ENCODE measurements at places on chromosomes 16 and 17.

DNA sequence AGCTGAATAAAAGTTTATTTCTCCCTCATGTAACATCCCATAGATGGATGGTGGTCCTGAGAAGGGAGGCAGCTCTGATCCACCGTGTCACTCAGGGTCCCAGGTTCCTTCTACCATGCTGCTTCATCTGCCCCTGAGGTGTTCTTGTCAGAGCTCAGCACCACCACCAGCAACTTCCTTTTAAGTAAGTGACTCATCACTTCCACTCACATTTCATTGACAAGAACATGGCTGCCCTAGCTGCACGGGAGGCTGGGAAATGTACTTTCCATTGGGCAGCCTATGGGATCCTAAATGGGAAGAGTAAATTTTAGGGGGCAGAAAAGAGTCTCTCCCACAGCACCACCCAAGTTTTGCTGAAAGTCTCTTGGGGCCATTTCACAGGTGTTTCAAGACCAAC lies 134.7 kb downstream of the USP31 start:
- DNase-seq: no peak

DNA sequence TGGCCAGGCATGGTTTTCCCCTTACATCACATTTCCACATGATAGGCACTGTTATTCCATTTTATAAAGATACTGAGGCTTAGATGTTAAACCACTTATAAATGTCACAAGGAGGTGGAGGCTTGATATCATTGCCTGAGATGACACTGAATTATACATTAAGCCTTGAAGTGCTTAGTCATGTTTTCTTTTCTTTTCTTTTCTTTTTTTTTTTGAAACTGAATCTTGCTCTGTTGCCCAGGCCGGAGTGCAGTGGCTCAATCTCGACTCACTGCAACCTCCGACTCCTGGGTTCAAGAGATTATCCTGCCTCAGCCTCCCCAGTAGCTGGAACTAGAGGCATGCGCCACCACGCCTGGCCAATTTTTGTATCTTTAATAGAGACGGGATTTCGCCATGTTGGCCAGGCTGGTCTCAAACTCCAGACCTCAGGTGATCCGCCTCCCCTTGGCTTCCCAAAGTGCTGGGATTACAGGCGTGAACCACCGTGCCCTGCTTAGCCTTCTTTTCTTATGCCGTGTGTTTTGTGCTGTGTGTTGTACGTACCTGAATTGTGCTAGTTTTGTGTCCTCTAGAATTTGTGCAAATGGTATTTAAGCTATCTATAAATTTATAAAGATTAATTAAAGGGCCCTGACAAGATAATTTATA lies 1.2 kb downstream of the DNAJA3 start:
- DNase-seq: no peak

DNA sequence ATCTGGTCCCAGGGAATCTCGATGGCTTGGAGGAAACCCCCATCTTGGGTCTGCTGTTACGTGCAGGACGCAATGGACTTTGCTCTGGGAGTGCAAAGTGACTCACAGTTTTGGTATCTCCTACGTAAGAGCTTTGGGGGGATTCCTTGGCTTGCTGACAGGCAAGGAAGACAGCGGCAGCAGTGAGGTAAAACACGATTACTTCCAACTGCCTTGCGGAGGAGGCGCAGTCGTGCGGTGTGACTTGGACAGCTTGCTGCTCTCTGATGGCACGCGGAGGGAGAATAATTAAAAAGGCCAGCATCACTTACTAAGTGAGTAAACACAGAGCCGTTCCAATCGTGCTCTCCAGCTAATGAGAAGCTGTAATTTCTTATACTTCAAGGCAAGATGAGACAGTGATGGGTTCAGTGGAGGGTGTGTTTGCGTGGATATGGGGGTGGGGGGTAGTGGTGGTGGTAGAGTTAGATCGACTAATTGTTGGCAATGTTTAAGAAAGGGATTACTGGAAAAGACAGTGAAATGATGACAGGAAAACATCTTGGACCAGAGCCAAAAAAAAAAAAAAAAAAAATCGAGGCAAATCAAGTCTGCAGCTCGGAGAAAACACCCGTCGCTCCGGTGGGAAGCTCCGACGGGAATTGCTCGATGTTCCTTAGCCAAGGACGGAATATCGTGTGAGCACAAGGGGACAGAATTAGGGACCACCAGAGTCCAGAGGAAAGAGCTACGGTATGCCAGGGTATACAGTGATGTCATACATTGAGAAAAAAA lies 184.8 kb upstream of the ZFHX3 start:
- no peak for DNase-seq

- no peak for DNase-seq
Observed at GRCh38 chr16:55817236-55817912, 15.5 kb downstream of the CES1 start.

GRCh38 chr17:3954976-3955672 lies 9.1 kb downstream of the ATP2A3 start:
- DNase-seq: no peak

- DNase-seq: no peak
Observed at GRCh38 chr16:74291577-74292208, 4.9 kb upstream of the PSMD7 start.

DNA sequence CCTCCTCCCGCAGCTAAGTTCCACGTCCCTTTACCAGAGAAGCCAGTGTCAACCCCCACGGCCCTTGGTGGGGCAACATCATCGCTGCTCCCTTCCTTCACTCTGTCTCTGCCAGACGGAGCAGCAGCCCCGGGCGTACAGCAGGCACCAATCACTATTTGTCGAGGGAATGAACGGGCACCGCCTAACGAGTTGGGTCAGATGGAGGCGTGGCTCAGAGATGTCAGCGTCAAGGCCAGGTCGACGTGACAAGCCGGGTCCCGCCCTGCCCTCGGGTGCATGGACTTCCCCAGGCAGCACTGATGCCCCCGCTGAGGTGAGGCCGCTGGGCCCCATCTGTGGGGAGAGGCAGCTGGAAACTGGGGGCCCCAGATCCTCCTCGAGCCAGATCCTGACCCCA lies 50.0 kb downstream of the CBFA2T3 start:
- DNase-seq: no peak
